ENCODE measurements at places on chromosomes 11 and 22. TPM values are rescaled to one million over a fixed set of nuclear protein-coding genes. Genes with fewer than 3 reads are reported as not detected.

DNA sequence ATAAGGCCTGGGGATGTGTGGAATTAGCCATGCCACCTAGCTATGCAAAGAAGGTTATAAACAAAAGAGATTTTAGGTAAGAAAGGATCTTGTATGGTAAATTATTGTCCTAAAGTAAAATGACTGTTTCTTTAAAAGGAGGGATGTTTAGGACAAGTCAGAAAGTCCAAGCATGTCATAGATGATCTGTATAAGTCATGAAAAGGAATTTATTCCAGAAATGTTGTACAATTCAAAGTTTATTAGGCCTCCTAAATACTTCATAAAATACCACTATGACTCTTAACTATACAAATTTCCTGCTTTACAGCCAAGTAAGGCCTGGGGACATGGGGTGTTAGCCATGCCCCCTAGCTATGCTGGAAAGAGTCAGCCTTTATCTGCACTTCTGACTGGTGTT lies 22.7 kb downstream of the OR5A2 start:
- DNase-seq = no peak

Gene ADAMTS15
- total RNA-seq = 10.1 TPM

Gene LRP5
- 50.6 TPM for total RNA-seq

DNA sequence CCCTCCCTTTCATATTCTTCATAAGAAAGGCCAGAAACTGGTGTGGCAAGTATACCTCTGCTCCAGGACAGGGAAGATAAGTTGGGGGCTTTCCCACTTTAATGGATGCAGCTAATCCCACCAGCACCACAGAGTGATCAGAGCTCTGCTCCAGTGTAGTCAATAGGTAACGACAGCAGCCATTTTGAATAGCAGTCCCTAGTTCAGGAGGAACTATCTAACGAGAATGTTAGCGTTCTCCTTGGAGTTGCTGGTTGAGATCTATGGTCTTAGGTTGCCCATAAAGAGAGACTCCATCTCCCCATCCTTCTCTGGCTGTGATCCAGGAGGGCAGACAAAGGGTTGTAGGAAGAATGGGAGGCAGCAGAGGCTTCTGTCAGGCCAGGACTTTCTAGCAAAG lies 64.0 kb upstream of the CCDC90B start:
- no peak for DNase-seq

Gene PNPLA3
- total RNA-seq = 0.48 TPM

DNA sequence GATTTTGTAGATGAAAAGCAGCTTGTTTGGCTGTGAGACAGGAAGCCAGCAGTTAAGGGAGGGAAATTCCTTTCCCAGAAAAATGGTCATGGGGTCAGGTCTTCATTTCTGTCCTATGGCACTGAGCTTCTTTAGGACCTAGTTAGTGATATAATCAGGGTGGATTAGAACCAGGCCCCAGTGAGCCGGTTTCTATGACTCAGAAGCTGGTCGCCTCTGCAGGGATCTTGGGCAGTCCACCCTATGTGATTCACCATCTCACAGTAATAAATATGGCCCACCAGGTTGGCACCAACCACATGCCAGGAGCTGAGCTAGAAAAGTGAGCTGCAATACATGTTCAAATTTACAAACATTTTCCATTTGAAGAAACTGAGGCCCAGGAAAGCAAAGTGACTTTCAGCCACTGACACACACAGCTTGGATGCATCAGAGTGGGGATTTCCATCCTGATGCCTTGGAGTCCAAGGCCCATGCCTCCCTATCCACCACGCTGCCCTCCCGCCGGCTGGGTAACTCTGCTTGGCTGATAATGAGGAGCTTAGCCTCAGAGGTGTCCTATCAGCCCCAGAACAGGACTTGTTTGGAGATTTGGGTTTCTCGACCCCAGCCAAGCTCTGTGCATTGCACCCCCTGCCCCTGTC lies 42.0 kb downstream of the CD82 start:
- no peak for DNase-seq

Gene OR4C46
- 5.1 TPM for total RNA-seq

DNA sequence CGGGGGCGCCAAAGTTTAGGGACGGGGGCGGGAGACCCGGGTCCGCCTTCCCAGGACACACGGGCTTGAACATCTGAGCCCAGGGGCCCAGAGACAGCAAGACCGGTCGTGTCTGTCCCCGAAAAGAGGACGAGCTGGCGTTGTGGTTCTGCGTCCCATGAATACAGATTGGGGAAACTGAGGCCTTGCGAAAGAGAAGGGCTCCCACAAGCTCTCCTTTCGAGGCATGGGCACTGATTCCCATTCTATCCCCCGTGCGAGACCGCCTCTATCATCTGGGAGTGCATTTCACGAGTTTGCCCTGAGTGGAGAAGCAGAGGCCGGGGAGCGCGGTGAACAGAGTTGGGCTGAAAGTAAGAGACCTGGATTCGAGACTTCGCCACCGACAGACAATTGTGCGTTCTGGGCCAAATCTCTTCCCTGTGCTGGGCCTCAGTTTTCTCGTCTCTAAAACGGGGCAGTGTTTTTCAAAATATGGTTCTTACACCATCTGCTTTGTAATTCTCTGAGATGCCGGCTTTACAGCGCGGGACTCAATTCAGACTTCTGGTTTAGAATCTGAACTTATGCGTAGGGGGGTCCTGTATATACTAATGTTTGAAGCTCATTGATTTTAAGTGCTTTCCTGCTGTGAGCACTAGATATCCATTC lies 471 bp downstream of the RNF185 start:
- no peak for DNase-seq
